ENCODE measurements at places on chromosomes 13 and 19.

DNA sequence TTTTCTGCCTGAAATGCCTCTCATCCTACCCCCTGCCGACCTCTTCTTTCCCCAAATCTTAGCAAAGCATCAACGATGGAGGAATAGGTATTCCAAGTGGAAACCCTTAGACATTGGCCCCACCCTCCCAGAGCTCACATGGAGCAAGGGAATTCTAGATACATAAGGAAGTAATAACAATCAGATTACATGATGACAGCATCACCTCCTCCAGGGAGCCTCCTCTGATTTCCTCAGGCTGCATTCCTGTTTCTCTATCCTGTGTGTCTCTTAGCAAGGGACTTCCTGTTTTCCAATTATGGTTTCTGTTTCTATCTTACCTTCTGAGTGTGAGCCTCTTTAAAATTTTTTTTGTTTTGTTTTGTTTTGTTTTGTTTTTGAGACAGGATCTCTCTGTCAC is 246.6 kb downstream of the TSHZ3 start:
- H3K4me1 ChIP-seq: peaks cover 7% of the 10 kb centered on the region
- no peak for DNase-seq
- no peaks in the 10 kb centered on the region for H3K36me3 ChIP-seq

DNA sequence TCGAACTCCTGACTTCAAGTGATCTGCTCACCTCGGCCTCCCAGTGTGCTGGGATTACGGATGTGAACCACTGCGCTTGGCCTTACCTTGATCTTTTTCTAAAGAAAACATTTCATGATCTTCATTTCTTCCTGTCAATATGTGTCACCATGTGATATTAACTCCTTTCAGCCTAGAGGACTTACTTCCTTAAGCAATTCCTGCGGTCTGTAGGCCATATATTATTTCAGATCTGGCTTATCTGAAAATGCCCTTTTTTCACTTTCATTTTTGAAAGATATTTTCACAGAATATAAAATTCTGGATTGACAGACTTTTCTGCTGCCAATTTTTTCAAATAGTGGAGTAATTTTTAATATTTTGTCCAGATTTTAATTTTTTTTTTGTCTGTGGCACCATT is 2.0 kb upstream of the GPR32 start:
- peaks cover 5% of the 10 kb centered on the region for H3K36me3 ChIP-seq
- peaks cover 51% of the 10 kb centered on the region for H3K27me3 ChIP-seq
- no peak for DNase-seq
- H3K4me1 ChIP-seq: no peaks in the 10 kb centered on the region

GRCh38 chr19:43773725-43774102 is 7.1 kb downstream of the KCNN4 start:
- peaks cover 37% of the 10 kb centered on the region for H3K4me1 ChIP-seq
- no peak for DNase-seq
- no peak overlapping the region for H3K27ac ChIP-seq
- H3K4me3 ChIP-seq: no peak overlapping the region

DNA sequence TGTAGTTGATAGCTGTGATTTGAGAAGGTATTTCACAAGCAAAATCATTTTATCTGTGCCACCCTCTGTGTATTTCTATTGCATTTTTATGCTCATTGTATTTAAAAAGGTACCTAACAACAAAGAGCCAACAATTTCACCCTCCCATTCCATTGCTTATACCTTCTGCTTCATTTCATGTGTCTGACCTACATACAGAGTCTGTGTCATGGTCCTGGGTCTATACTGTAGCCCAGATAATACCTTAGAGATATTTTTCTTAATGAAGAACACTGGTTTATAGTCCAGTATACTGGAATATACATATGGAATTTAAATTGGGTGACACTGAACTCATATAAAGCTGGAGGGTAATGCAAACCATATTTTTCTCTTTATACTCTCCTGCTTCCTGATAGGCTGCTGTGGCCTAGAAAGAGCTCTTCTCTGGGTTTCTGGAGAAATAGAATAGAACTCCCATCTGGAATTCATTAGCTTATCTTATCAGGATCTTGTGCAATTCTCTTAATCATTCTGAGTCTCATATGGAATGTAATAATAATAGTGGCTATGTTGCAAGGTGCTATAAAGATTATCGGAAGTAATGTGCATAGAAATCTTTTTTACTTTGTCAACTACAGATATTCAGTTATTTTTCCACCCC is 31.8 kb upstream of the SPART start:
- no peaks in the 10 kb centered on the region for H3K4me1 ChIP-seq
- no peak overlapping the region for H3K4me3 ChIP-seq
- H3K36me3 ChIP-seq: no peaks in the 10 kb centered on the region

DNA sequence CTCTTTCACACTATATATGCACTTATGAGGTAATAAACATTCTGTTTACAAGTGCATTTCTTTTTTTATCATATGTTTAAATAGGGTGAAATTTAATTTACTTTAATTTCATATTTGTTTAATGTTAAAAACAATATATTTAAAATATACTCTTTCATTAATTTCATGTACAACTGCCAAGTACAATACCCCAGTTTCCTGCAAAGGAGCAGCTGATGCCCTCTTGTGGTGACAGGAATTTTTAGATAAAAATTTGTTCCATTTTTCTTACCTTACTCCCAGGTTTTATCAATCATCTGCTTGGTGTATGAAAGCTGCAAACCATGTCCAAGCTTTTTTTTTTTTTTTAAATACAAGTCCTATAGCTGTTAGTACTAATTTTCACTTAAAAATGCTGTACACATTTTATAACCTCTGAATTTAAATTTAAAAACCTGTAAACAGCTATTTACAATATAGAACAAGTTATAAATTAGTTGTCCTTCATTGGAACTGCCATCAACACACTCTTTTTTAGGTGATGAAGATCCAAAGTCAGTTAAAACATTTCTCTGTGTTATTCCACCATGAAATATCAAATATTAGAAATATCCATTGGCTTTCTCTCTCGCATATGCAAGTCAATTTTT is 4.9 kb downstream of the PCDH20 start:
- no peaks in the 10 kb centered on the region for H3K36me3 ChIP-seq
- H3K27me3 ChIP-seq: peaks cover 22% of the 10 kb centered on the region
- no peak for DNase-seq
- H3K4me1 ChIP-seq: no peaks in the 10 kb centered on the region
- H3K4me3 ChIP-seq: no peak overlapping the region

All from T-helper 17 cell (primary cell).